Nucleus accumbens (tissue), 56 donors: ENCODE measurements at places on chromosomes 12 and 14.

GRCh38 chr14:70121521-70121920 is 67.2 kb downstream of the SLC8A3 start:
- no peak for DNase-seq

DNA sequence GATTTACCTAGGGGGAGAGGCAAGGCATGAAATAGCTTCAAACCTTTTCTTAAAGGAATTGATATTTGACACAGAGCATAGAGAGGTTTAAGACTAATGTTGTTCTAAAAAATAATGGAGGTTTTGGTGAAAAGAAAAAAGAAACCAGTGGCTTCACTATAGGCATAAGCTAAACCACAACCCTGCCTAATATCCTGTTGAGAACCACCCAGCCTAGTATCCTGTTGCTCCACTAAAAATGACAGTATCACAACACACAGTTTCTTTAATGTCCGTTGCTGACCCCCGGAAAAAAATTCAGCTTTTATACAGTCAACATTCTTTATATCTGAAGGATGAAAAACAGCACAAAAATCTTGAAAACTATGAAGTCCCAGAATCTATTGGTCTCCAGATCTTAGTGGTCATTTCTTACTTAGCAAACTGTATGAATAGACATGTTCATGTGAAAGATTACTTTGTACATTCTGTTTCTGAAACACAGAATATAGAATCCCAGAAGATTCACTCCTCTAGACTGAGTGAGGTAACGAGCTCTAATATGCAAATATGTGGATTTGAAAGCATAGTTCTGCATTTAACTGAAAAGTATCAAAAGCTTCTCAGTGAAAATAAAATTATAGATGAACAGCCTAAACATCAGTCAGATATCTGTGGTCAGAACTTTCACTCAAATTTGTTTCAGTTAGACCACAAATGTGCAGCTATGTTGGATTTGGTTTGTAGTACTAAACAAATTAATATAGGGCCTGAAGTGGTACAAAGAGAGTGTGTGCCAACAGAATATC is 40.5 kb downstream of the GALC start:
- no peak for DNase-seq

GRCh38 chr12:96400631-96401075 is 414 bp upstream of the CDK17 start:
- DNase-seq, result no peak

DNA sequence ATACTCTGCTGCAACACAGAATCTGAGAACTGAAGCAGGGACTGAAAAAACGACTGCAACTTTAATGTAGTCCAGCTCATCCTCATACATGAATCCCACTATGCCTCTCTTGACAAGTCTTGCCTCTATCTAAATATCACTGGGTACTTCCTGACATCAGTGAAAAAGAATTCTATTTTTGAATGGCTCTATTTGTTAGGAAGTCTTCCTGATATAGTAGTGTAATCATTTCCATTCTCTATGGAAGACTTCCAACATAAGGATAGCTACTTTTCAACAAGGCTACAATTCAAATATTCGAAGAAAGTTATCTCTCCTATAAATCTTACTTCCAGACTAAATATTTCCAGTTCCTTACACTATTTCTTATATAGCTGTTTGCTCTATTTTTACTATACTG is 167.5 kb downstream of the MDGA2 start:
- DNase-seq, result no peak

GRCh38 chr14:103856105-103856504 is 8.7 kb upstream of the PPP1R13B start:
- no peak for DNase-seq

DNA sequence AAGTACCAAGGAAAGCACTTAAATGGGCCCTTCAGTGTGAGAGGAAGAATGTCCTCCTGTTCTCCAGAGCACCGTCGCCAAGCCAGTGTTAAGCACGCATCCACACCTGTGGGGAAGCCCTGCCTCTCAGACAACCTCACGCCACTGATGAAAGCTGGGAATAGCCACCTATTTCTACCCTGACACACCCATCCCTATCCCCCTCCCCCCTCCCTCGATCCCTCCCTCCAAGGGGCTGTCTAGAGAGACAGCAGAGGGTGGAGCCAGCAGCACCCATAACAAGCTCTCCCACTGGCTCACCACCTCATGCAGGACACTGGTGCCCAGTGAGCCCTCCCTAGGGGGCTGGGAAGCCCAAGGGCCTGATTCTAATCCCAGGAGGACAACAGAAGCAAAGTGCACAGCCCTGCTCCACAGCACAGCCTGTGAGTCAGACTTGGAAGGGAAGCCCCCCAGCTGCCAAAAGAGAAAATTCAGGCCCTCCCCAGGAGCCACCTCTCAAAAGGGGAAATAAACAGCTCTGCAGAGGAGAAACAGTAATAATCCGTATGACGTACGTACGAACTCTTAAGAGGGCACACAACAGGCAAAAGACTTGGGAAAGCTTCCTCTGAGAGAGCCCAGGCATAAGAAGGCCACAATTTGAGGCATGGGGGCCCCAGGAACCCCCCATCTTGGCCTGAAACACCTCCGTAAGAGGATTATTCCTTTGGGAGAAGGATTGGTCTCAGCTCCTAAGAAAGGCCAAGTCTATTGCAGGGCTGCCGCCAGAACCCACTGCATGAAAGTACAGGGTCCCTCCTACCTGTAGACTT is 7.8 kb downstream of the PITPNM2 start:
- no peak for DNase-seq

- DNase-seq, result no peak
Measured at GRCh38 chr14:72389200-72389599, 457.0 kb downstream of the RGS6 start.

- DNase-seq, result no peak
Measured at GRCh38 chr12:57539-57938, 9.0 kb upstream of the IQSEC3 start.

DNA sequence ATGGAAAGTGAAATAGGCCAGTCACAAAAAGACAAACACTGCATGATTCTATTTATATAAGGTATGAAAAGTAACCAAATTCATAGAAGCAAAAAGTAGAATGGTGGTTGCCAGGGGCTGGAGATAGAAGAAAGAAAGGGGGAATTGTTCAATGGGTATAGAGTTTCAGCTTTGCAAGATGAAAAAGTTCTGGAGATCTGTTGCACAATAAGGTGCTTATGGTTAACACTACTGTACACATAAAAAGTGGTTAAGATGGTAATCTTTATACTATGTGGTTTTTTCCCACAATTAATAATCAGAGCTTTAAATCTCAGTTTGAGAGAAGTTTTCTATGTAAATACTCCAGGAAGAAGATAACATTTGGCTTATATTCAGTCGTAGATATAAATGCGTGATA is 73.4 kb downstream of the SLC38A4 start:
- DNase-seq, result no peak

GRCh38 chr14:52328276-52328675 is 14.2 kb downstream of the PTGER2 start:
- DNase-seq, result no peak
